Small intestine (tissue), 16 donors: ENCODE measurements at places on chromosomes 6 and 20.

GRCh38 chr6:81031416-81031815, 721.1 kb downstream of the TENT5A start:
- no peak for DNase-seq

DNA sequence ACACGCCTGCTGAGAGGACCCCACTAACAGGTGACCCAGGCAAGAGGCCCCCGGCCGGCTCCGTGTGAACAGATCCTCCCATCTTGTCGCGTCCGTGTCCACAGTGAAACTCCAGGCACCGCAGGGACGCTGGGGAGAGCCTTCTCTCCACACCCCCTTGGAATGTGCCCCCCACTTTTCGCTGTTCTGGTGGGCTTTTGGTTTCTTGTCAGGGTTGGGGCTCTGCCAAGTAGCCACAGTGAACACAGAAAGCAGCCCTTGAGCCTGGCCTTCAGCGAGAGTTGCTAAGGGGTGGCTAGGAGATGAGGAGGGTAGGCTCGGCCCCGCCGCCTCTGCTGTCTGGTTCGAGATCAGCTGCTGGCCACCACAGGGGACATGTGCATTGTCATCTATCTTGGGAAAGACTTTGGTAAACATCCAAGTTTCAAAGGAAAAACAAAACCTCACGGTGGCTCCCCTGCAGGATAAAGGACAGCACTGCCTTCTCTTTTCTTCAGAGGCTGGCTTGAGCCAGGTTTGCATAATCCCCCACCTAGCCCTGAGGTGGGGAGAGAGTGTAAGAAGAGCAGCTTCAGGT, 22.7 kb downstream of the SYNDIG1 start:
- no peak for DNase-seq

- no peak for DNase-seq
Observed at GRCh38 chr6:66662196-66662595, 955.2 kb upstream of the EYS start.

DNA sequence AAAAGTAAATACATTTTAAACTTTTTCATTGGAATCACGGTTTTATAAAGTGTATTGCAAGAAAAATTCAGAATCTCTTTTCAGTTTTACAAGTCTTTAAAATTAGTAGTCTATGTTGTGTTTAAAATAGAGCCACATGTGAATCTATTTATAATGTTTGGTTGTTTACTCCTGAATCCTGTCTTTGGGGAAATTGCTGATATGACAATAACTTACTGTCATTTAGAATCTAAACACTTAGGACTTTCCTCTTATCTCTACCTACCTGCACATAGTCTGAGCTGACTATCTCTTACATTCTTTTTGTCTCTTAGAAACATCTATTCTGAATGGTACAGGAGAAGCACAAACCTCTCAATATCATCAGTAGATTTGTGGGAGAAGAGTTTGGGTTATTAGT, 4.1 kb upstream of the SRSF12 start:
- DNase-seq, result no peak

- no peak for DNase-seq
Observed at GRCh38 chr6:100730001-100730980, 150.8 kb downstream of the ASCC3 start.

DNA sequence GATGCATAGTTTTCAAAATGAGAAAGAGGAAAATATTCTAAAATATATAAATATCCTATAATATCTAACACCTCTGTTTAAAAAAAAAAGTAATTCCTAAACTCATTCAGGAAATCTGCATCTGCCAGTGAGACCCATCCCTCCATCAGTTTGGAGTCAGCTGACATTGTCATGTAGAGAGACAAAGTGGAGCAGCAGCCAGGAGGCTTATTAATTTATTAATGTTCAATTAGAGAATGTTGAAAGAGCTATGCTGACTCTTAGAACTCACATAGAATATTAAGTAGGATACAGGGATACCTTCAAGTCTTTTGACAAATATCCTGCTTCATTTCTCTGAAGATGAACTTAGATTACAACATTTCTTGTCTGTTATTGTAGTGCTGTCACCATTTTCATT, 12.8 kb upstream of the PERP start:
- no peak for DNase-seq

DNA sequence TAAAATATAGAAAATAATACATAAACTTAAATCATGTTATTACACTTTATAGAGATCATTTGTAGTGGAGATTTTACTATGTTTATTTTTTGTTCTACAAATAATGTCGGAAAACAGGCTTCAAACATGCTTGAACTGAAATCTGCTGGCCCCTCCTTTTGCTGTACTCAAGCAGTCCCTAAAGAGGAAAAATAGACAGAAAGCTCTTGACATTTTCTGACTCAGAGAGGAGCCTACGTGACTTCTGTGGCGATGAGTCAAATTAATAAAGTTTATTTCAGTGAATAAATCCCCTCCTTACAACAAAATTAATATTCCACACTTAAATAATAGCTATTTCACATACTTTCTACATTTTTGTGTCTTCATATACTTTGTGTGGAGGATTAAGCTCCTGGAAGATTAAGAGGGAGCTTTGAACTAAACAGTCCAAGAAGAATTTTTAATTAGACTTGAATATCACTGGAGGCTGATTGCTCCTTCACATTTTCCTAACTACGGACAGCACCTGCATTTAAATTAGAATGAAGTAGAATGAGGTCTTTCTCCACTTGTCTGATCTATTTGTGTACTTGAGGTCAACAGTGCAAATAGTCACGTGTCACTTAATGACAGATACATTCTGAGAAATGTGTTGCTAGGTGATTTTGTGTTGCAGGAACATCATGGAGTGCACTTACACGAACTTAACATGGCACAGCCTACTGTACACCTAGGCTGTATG, 1.7 kb upstream of the TREM1 start:
- peak; percentile 77 for DNase-seq

DNA sequence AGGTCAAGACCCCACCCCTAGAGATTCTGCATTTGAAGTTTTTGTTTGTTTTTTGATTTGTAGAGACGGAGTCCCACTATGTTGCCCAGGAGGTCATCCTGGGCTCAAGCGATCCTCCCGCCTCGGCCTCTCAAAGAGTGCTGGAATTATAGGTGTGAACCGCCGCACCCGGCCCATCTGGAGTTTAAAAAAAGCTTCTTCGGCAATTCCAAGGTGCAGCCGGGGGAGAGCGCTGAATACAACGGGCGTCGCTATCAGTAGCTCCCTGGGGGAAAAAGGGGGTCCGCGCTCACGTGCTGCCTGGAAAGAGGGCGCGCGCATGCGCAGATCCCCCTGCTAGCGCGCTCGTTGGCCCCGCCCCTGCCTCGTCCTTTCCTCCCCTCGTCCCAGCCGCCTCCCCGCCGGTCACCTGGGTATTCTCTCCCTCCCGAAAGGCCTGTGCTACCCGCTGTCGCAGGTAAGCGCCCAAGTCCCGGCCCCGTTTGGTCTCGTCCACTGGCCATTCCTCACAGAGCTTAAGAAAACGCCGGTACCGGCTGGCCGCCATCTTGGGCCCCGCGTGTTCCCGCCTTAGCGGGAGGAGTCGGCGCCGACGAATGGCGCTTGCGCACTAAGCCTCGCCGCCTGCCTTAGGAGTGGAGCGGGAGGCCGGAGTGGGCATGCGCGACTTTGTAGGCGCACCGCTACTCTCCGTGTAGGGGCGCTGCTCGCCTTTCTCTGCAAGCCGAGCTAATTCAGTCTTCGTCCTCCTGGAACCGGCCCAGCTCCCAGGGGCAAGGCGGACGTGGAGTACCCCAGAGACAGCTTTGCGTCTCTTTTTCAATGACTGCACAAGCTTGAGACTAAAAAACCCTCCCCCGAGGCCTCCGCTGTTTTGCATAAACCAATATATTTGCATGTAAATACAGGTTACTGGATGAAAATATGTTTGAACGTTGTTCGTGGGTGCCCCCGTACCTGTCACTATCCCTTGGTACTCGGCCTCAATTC, at the start of gene UQCC2:
TSS of gene UQCC2 (minus strand) at position 561 of the 990 bp plus-strand sequence. CDS start at position 547, 14 bp downstream.
- DNase-seq, result peak; percentile 96

GRCh38 chr6:37763413-37763812, 56.1 kb upstream of the ZFAND3 start:
- DNase-seq, result no peak

- no peak for DNase-seq
Observed at GRCh38 chr20:16399801-16400200, 173.4 kb downstream of the KIF16B start.

DNA sequence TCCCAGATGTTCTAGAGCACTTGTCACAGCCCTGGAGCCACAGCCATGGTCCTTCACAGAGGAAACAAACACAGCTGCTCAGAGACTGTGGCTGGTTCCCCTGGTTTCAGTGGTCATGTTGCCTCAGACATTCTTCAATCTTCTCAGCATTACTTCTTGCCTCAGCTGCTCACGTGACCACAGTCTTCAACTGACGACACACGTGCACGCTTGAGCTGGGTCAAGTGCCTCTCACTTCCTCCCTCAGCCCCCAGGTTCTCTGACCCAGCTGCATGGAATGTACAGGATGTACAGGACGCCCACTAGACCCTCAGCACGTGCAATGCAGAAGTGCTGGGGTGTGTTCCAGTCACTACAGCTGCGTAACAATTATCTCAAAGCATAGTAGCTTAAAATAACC, 159.8 kb upstream of the GGTLC1 start:
- peak; percentile 30 for DNase-seq

DNA sequence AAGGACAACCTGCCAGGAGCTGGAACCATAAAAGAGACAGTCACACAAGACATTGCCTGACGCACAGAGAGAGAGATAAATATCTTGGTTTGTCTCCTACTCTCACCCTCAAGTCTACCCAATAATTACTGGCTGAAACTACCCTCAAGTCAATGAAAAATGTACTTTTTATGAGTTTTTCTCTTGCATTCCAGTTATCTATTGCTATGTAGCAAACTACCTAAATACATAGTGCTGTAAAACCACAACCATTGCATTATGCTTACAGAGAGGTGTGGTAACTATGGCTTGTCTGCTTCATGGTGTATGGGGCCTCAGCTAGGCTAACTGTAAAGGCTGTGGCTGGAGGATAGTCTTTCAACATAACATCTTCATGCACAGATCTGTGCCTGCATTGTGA, 247.8 kb downstream of the HAO1 start:
- DNase-seq, result peak; percentile 4

- DNase-seq, result no peak
Observed at GRCh38 chr6:167700199-167700598, 126.5 kb upstream of the AFDN start.

GRCh38 chr6:65191471-65191870, 515.6 kb downstream of the EYS start:
- DNase-seq, result no peak

DNA sequence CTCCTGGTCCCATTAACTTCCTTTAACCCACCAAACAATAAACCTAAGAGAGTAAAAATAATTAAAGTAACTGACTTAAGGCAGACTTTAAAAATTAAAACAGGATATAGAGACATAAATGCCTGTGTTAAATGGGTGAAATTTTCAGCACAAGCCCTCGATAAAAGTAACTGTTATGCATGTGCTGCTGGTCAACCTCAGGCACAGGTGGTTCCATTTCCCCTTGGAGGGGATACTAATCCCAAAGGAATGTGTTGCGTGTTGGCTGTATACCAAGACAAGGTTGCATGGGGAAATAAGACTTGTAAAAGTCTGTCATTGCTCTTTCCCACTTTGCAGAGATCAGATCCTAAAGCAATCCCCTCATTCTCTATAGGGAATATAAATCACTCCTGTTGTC, 25.8 kb downstream of the HLA-A start:
- no peak for DNase-seq

DNA sequence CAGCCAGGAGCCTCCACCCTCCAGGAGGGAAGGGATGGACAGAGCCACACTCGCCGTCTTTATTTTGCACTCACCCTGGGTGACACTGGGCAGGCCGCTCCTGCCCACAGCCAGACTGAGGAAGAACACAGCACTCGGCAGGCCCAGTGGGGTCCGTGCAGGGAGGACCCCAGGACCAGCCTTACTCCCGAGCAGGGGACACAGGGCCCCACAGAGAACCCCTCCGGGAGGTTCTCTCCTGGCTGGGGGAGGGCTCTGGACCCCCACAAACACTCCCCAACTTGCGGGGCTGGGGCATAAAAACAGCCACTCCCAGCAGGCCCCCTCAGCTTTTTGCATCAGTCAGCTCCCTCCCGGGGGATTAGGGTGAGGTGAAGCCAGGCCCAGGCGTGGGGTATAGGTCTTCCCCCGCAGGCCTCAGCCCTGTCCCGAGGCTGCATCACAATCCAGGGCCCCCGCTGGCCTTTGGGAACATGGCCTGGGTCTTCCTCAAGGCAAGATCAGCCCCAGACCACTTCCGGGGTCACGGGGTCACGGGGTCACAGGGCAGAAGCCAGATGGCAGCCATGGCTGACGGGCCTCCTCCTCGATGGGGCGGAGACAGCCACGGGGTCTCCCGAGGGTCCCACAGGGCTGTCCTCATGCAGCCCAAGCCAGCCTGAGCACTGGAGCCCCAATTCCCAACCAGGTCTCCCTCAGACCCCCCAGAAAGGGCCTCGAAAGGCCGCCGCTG, 3.2 kb downstream of the TNFRSF6B start:
- no peak for DNase-seq

- no peak for DNase-seq
Observed at GRCh38 chr20:50101281-50101680, 11.7 kb downstream of the UBE2V1 start.

- DNase-seq, result no peak
Observed at GRCh38 chr6:2767657-2768524, 2.7 kb downstream of the WRNIP1 start.

GRCh38 chr6:21836772-21837425, 243.3 kb downstream of the SOX4 start:
- DNase-seq, result no peak

DNA sequence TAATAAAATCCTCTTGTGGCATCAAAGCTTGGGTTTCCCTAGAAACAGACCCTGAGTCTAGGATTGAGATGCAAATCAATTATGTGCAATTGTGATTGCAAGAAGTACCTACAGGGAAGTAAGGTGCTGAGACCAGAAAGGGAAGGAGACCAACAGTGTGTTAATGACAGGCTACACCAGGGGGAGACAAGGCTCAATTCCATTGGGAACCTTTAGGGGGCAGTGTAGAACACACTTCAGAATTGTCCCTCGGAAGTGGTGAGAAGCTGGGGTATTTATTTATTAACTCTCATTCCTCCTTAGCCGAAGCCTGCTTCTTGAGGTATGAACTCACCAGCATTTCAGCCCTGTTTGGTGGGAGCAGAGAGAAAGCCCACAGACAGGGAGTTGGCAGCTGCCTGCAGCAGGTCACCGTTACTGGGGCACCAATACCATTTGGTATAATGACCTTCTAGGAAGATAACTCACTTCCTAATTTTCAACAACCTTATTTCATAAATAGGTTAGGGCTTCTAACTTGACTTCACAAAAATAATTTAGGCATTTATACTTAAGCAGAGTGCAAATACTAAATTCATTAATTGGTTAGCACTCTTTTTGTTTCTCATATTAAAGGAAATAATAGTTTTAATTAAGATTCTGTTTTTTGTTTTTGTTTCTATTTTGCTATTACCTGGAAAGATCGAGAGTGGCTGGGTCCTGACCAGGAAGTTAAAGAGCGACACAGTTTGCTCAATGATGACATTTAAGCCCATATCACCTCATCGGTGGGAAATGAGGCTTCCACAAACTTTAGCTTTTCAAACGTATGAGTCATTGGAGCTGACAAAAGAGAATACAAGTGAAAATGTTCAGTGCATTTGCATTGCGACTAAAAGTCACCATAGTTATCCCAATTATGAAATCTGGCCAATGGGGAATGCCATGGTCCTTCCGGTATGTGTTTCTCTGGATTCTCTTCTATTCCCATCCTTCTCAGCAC, 94.8 kb downstream of the BTBD3 start:
- DNase-seq, result peak; percentile 73
